ENCODE measurements at places on chromosomes 13 and 19.
A peak's percentile ranks its signal among the peaks of the same experiment; 100 is the strongest.

DNA sequence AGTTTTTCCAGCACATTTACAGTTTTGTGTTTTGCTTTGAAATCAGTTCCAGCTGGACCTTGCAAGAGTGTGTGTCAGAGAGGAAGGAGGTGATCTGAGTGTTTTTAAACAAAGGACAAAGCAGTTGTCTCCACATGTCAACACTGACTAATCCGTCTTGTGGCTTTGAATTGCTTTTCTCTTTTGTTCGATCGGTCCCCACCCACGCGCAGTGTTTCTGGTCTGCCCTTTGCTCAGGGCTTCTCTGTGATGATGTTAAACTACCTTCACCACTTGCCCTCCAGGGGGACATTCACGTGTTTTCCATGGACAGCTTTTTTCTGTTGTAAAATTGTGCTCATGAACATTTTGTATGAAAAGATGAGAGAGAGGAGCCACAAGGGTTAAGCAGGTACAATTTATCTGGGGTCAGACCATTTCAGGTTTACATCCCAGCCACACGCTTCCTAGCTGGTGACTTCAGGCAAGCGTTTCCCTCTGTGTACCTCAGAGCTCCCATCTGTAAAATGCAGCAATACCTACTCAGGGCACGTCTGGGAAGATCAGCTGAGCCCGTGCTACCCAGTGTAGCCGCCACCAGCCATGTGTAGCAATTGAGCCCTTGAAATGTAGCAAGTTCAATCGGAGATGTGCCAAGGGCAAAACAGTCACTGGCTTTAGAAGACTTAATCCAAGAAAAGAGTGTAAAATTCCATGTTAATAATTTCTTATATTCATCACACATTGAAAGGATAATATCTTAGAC is 13.5 kb upstream of the PLA2G4C start:
- peak; percentile 69 for DNase-seq

GRCh38 chr19:1472231-1473084 is 6.6 kb downstream of the C19orf25 start:
- DNase-seq: no peak

DNA sequence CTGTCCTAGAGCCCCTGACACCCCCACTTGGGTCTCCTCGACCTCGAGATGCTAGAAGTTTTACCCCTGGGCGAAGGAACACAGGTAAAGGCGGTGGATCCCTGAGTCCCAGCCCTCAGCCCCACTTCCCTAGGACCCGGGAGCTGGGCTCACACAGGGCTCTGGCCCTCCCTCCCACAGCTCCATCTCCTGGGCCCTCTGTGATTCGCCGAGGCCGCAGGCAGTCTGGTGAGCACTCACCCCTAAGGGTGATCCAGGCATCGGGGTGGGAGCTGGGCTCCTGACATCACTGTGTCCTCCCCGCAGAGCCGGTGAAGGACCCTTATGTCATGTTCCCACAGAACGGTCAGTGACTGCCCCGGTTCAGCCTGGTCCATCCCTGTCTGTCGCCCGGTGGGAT is 8.3 kb downstream of the PLEKHG2 start:
- no peak for DNase-seq

DNA sequence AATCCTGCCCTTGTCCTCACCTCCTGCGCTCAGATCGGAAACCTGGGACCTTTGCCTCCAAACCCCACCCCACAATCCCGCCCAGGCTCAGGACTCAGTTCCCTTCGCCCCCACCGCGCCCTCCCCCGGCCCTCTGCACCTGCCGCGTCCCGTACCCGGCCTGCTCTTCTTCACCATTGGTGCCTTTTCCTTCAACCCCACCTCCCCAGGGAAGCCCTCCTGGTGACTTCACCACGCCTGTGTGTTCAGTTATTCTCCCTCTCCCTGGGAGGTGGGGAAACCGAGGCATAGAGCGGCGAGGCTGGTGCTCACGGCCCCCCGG is 19.3 kb upstream of the TCF3 start:
- no peak for DNase-seq
